Activated naive CD4-positive, alpha-beta T cell treated with anti-CD3 and anti-CD28 coated beads, Interleukin-2, amount 50 U/mL, for 72 hours (primary cell): ENCODE measurements at places on chromosomes 5 and 9. TPM values are rescaled to one million over a fixed set of nuclear protein-coding genes. Genes with fewer than 3 reads are reported as not detected.
A peak's percentile ranks its signal among the peaks of the same experiment; 100 is the strongest.

- DNase-seq, result no peak
Observed at GRCh38 chr5:173472164-173472563, 143.9 kb upstream of the STC2 start.

- DNase-seq, result no peak
Observed at GRCh38 chr5:138752341-138752950, 779 bp upstream of the CTNNA1 start.

The PLEKHG4B gene
- total RNA-seq, result 0.47 TPM

GRCh38 chr5:173453167-173453566, 125.0 kb upstream of the STC2 start:
- DNase-seq, result no peak

The SGCD gene
- not detected for total RNA-seq

The NUTM2G gene
- total RNA-seq, result not detected

GRCh38 chr9:101579711-101580545, 14.8 kb downstream of the PPP3R2 start:
- no peak for DNase-seq

- DNase-seq, result no peak
Observed at GRCh38 chr5:14236757-14237156, 93.6 kb downstream of the TRIO start.

- no peak for DNase-seq
Observed at GRCh38 chr9:70119786-70120185, 76.1 kb downstream of the MAMDC2 start.

- no peak for DNase-seq
Observed at GRCh38 chr9:431701-432100, 217.0 kb downstream of the DOCK8 start.

DNA sequence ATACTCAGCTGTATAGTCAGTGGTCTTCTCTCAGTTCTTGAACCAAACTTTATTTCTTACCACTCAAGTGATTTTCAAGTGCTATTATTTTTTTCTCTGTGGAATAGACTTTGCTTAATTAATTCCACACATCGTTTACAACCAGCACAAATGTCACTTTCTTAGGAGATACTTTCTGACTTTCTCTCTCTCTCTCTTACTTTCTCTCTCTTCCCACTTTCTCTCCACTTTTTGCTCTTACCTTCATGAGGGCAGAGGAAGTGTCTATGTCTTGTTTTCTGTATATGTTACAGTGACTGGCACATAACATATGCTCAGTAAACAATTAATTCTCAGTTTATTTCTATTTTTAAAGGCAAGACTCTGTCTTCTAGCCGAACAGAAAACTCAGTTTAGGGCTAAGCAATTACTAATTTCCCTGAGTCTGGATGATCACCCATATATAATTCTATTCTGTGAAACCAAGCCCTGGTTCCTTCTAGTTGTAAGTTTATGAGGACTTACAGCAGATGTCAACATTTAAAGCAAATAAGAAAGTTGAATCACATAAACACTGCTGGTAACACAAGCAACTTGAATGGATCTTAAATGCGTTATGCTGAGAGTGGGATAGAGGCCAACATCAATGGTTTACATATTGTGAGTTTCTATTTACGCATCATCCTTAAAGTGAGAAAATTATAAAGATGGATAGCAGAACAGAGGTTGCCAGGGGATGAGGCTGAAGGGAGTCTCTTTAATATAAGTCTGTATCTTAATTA, 791.4 kb downstream of the MTRR start:
- DNase-seq, result no peak

GRCh38 chr5:131957721-131958441, 12.4 kb upstream of the MEIKIN start:
- no peak for DNase-seq

DNA sequence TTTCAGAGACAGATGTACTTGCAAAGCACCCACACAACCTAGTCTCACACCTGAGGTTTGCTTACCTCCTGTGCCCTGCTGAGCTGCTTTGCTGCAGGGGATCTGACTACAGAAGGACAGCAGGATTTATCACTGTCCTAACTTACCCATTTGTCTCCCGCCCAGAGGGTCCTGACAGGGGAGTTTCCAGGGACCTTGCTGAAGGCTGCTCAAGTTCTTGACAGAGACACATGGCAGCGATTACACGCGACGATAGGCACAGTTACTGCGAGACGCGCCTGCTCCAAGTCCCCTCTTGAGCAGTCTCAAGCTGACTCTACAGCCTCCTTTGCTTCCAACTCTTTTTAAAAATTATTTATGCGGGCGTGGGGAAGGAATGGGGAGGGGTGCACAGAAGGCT, 24.6 kb upstream of the GALNT10 start:
- no peak for DNase-seq

DNA sequence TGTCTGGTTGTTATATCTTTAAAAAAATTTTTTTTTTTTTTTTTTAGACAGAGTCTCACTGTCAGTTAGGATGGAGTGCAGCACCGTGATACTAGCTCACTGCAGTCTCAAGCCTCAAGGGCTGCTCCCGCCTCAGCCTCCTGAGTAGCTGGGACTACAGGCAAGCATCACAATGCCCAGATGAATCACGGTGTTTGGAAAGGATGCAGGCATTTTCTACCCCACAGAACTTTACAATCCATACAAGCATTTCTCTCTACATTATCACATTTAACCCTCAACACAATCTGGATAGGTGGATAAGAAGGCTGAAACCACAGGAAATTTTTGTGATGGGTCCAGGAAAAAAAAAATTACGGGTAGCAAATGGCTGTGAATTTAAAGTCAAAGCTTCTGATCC, 5.8 kb upstream of the PCA3 start:
- DNase-seq, result no peak

The IQGAP2 gene
- 42.4 TPM for total RNA-seq

GRCh38 chr5:73899055-73899454, 273.1 kb downstream of the ARHGEF28 start:
- DNase-seq, result no peak

GRCh38 chr9:125444956-125445506, 183.4 kb downstream of the GAPVD1 start:
- no peak for DNase-seq

- DNase-seq, result no peak
Observed at GRCh38 chr5:172395483-172395882, 58.8 kb downstream of the SH3PXD2B start.

The BTNL3 gene
- not detected for total RNA-seq

DNA sequence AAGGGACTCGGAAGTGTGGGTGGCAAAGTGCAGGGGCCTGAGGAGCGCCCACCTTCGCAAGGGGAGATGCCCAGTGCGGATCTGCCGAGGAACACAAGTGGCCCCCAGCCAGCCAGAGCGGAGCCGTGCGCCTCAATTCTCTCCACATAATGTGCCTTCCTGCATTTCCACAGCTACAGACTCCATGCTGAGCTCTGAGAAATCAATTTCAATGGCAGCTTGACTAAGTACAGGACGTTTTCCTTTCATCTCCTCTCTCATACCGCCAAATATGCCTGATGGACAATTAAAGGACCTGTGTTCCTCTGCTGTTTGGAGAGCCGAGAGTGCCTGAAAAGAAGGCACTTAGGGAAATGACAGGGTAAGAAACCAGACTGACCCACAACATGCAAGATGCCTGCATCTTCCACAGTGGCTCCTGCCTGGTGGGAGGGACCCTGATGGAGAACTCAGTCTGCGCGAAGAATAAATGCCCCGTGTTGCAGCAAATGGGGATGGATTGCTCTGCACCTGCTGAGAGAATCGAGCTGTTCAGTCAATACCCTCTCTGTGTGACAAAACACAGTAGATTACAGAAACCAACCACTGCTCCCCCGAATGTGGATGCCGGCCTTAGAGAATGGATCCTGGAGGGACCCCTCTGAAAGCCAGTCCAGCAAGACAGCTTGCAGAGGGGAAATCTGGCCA, 38.6 kb upstream of the OLFM1 start:
- no peak for DNase-seq

The FOXI1 gene
- not detected for total RNA-seq

The MARCOL gene
- total RNA-seq, result not detected

DNA sequence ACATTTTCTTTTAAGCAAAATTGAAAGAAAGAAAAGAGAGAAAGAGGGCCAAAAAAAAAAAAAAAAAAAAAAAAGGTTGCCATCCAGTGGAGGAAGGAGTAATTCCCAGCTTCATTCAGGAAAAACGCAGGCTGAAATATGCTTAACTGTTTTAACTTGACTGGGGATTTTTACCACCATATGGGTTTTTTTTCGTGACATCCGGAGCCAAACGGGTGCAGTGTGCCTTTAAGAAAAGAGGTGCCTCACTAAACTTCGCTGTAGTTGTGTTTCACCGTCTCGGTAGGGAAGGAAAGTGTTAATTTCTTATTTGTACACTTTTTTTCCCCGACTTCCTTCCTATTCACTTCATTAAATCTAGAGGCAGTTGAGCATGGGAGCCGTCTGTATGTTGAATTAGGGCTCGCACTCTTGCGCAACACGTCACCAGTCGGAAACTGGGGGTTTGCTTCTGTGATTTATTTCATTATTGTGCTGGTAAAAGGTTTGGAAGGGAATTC, 143.0 kb downstream of the SMARCA2 start:
- DNase-seq, result peak; percentile 26

The HDAC3 gene
- 70.7 TPM for total RNA-seq

DNA sequence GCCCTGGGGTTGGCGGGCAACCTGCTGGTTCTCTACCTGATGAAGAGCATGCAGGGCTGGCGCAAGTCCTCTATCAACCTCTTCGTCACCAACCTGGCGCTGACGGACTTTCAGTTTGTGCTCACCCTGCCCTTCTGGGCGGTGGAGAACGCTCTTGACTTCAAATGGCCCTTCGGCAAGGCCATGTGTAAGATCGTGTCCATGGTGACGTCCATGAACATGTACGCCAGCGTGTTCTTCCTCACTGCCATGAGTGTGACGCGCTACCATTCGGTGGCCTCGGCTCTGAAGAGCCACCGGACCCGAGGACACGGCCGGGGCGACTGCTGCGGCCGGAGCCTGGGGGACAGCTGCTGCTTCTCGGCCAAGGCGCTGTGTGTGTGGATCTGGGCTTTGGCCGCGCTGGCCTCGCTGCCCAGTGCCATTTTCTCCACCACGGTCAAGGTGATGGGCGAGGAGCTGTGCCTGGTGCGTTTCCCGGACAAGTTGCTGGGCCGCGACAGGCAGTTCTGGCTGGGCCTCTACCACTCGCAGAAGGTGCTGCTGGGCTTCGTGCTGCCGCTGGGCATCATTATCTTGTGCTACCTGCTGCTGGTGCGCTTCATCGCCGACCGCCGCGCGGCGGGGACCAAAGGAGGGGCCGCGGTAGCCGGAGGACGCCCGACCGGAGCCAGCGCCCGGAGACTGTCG, 976 bp downstream of the RXFP3 start:
- no peak for DNase-seq

The PCSK1 gene
- total RNA-seq, result not detected

The ATP6V1G1 gene
- 37.4 TPM for total RNA-seq

DNA sequence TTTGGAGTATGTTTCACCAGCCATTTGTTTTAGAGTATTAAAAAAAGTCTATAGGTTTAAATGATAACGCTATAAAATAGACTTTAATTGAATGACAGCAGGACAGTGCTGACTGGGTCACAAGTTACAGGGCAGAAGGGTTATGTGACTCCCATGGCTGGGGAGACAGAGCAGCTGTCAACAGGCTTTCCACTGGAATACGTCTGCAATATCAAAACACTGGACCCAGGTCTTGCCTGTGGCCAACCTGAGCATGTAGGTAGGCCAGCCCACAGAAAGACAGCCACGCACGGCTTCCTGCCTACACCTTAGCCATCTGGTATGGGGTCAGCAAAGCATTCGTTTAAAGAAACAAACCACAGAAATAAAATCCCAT, 80.7 kb downstream of the OTULIN start:
- no peak for DNase-seq

The ANXA2R gene
- 5.3 TPM for total RNA-seq

- DNase-seq, result no peak
Observed at GRCh38 chr5:117547192-117547591, 972.6 kb upstream of the SEMA6A start.

DNA sequence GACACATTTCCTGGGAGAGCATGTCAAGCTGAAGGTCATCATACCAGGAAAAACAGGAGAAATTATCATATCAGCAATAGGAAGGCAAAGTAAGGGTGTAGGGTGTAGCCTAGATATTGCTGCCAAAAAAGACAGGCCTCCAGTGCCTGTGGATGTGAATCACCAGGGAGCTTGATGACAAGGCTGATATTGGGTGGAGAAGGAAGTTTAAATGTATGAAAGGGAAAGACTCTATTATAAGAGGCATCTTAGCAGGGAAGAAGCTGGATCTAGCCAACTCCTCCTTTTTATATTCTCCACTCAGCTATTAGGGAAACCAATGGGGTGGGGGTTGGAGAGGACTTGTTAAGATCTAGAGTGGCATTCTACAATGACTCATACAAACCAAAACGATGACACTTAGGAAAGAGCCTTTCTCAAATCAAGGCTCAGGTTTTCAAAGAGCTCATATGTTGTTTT, 13.4 kb upstream of the TXNDC8 start:
- no peak for DNase-seq

GRCh38 chr5:91438871-91439270, 55.8 kb upstream of the ARRDC3 start:
- DNase-seq, result no peak

The NEUROG1 gene
- total RNA-seq, result not detected
